ENCODE measurements at places on chromosomes 3 and 15.

- DNase-seq: no peak
These were observed 106.1 kb upstream of the FRMD4B start for GRCh38 chr3:69491975-69492374.

- DNase-seq: no peak
These were observed 60.5 kb upstream of the MRPS22 start for GRCh38 chr3:139283301-139283700.

- DNase-seq: no peak
These were observed 163.0 kb downstream of the TBC1D5 start for GRCh38 chr3:17579289-17580031.

- no peak for DNase-seq
These were observed 945.7 kb upstream of the CFAP20DC start for GRCh38 chr3:59995563-59995962.

GRCh38 chr15:48811325-48811958 is 573 bp upstream of the CEP152 start:
- no peak for DNase-seq

GRCh38 chr3:172089250-172089649 is 49.9 kb downstream of the FNDC3B start:
- DNase-seq: no peak

DNA sequence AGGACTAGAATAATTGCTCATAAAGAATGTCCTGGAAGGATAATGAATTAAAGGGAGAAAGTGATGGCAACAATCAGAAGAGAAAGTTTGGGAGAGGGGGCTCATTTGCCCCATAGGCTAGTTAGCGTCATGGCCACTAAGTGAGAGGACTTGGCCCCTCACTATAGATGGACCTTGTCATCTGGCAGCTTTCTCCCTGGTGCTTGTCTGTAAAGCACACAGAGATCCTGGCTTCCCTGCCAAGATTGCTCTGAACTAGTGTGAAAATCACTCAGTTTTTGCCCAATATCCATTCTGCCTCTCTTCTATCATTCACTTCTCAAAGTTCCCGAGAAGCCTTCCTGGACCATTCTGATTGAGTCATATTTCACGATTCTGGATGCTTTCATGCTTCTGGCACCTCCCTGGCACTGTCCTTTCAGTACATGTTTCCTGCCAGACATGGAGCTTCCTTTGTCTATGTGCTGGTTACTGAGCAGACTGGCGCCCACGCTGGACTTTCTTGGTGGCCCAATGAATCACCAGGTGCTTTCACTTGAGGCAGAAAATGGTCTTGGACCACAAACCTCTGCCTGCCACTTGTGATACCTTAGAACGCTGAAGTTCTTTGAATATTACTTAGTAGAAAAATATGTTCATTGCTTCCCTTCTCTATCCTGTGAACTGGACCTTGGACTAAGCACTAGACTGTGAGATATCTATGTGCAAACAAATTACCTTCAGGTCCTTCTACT is 709.6 kb upstream of the CFAP20DC start:
- no peak for DNase-seq

DNA sequence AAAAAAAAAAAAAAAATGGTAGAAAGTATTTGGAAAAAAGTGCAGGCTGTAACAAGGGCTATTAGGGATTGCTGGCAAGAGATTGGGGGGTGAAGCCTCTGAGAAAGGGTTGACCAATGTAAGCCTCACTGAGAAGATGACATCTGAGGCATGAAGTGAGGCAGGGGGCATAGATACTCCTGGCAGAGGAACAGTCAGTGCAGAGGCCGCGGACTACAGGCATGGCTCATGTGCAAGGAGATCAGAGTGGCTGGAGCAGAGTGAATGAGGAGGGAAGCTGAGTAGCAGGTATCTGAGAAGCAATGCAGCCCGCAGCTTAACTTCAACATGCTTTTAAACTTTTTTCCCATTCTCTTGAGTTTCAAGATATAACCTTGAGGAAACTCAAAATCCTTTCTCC is 5.4 kb downstream of the FBXL22 start:
- DNase-seq: no peak

GRCh38 chr3:115704661-115705338 is 81.5 kb downstream of the GAP43 start:
- DNase-seq: no peak

DNA sequence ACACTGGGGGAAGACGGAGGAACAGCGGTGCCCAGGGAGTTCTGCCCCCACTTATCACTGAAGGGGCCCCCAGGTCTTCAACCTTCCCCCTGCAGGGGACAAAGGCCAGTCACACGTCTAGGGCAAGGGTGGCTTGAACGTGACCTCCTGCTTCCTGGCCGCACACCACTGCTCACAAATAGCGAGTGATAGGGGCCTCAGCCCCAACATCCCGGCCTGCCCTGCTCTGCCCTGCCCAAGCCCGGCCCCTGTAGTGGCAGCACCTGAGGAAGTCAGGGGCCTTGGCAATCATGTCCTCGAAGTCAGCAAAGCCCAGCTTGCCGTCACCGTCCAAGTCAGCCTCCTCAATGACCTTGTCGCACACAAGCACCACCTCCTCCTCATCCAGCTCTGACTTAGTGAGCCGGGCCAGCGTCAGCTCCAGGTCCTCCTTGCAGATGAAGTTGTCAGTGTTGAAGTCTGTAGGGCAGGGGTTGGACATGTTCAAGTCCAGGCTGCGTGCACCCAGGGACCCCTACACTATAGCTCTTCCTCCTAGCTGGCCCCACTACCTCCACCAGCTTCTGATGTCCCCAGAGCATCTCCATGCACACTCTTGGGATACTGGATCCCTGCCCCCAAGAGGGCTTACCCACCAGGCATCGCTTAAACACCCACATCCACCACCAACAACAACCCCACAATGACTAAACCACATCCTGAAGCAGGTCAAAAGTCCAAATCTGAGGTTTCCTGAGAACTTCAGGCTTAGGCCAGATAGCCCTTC is 13.3 kb downstream of the SH2D7 start:
- no peak for DNase-seq

DNA sequence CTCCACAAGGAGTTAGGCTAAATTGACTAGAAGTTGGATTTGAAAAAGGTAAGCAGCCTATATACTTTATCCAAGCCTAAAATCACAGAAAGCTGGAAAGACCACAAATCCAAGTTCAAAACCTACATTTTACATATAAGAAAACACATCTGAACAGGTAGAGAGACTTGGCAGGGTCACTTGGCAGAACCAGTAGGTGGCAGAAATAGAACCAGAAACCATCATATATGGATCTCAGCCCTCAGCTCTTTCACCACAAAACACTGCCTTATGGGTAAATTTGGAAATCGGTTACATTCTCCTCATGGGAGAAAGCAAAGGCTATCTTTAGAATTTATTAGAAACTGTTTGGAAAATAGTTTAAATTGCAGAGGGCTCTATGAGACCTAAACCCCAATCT is 44.2 kb downstream of the MKRN2 start:
- no peak for DNase-seq

GRCh38 chr3:136075811-136076210 is 110.3 kb downstream of the PPP2R3A start:
- no peak for DNase-seq

DNA sequence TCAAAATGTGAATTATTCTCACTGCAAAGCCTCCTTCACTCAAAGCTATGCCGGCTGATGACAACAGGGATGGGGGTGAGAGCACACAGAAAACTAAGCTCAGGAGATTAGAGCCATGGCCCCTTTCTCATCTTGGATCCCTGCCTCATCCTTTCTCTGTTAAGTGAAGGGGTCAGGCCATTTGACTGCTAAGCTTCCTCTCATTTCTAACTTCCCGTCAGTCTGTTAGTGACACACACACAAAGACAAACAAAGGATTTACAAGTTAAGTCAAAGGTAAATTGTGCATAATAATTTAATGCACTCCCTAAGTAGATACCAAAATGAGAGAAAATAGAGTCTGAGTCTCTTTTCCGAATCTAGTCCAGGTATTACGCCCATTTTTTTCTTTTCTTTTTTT is 1.2 kb downstream of the SS18L2 start:
- DNase-seq: no peak

GRCh38 chr3:29694331-29694730 is 413.5 kb downstream of the RBMS3 start:
- no peak for DNase-seq

GRCh38 chr3:25235466-25235865 is 192.6 kb upstream of the RARB start:
- no peak for DNase-seq

GRCh38 chr3:172355836-172356235 is 92.4 kb downstream of the GHSR start:
- no peak for DNase-seq

- DNase-seq: no peak
These were observed 1082.2 kb downstream of the NAALADL2 start for GRCh38 chr3:175941352-175941751.

GRCh38 chr3:196321162-196321561 is 3.1 kb upstream of the DYNLT2B start:
- no peak for DNase-seq

DNA sequence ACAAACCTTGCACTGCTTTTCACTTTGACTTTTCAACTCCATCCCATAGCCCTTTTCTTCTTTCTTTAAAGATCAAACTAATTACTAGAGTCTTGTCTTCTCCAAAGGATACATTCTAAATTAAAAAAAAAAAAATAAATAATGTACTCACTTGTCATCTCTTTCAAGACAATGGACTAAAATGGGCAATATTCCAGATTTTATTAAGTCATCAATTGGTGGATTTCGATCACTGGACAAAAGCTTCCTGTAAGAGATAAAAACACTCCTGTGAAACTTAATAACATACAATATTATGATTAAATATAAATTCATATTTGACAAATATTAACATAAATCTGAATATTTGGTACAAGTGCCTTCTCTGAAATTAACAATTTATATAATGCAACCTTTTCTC is 34.1 kb downstream of the KPNA4 start:
- DNase-seq: no peak

GRCh38 chr15:51030649-51031316 is 63.9 kb downstream of the TNFAIP8L3 start:
- DNase-seq: no peak

GRCh38 chr3:106386050-106386449 is 517.2 kb upstream of the CBLB start:
- DNase-seq: no peak

DNA sequence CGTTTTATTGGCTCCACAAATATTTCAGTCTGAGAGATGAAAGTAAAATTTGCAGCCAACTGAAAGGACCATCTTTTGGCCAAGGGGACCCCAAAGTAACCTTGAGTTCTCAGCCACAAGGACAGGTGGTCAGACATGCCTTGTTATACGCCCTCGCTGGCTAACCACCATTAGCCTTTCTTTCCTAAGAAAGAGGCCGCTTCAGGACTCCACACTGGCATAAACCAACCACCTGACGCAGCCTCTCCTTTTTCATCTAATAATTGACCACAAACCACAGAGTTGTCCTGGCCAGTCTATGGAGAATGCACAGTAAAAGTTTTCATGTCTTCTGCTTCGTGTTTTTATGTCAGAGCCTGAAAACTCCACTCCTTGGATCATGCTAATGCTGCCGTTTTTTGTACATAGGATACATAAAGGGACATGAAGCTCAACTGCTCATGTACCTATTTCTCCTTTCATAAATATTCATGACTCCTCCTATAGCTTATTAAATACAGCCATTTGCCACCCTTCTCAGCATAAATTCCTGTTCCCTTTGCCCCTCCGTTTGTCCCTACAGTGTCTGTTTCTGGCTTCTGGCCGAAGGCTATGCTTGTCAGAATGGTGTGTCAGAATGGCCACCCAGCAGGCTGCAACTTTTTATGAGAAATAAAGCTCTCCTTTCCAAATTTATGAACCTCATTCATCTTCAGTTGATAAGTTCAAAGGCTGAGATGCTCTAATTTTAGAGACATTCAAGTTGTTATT is 374.1 kb upstream of the RBMS3 start:
- no peak for DNase-seq

GRCh38 chr3:63807961-63808565 is 11.0 kb upstream of the C3orf49 start:
- no peak for DNase-seq

DNA sequence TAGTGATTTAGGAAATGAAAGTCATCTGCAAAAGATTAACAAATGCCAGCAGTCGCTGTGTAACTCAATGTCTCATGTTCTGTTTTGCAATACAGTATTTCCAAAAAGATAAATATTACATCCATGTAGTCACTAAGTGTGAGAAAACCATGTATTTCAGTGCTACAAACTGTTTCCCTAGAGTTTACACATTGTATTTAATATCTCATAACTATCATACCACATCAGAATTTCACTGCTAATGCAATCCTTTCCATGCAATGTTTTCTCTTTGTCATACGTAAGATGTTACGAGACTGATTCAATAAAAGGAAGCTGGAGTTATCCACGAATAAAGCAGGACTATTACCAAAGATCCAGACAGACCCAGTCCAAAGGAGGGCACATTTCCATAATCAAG is 269.4 kb downstream of the GBE1 start:
- DNase-seq: no peak

DNA sequence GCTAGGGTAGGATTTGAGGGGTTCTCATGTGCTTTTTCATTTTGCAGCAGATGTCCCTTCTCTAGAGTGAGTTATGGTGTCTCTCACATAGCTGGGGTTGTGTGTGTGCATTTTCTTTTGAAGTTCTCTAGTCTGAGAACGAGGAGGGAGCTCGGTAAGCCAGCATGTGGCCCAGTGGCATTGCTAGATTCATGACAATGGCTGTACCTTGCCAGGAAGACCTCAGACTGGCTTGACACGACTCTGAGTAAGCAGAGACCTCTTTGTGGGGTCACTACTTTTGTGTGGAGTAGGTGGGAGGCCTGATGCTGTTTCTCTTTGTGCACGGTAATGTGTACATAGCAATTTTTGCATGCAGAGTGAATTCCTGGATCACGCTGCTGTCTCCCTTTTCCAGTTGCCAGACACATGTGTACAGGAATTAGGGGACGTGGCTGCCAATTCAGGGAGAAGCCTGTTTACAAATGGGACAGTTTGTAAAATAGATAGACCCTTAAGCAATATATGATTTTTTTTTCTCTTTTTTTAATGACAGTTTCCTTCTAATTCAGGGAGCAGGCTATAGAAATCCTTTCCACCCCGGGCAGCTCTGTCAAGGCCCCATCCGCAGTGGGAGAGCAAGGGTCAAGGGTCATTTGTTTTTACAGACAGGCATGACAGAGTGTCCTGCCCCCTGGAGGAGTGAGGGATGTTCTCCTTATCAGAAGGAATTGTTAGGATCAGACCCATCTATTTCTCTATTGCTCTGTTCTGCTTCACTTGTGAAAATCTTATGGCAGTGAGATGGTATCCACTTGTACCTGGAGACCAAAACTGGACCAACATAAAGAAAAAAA is 4.6 kb downstream of the CACNA1D start:
- no peak for DNase-seq

GRCh38 chr15:64775551-64776401 is at the start of gene RBPMS2:
RBPMS2 (minus strand) TSS chr15:64775589; CDS start chr15:64775319, 270 bp downstream.
- no peak for DNase-seq

DNA sequence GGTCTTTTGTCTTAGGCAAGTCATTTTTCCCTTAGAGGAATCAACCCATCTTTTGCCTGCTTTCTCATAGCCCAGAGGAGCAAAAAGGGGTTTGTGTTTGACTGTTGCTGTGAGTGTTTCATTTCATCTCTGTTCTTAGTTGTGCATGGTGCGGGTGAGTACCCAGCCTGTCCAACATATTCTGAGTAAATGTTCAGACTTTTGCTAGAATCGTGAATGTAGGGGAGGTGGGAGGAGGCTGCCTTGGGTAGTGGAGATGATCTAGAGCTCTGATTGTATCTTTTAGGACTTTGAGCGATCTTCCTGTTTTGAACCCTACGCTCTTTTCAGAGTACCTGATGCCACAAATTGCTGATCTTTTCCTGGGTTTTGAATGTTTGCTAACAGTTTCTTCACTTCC is 123.1 kb downstream of the ZNF609 start:
- DNase-seq: no peak

- DNase-seq: no peak
These were observed 62.0 kb downstream of the LMCD1 start for GRCh38 chr3:8563597-8563996.

- no peak for DNase-seq
These were observed 124.3 kb downstream of the RPLP1 start for GRCh38 chr15:69576948-69577351.
